ENCODE measurements at places on chromosomes 3 and 15. TPM values are rescaled to one million over a fixed set of nuclear protein-coding genes. Genes with fewer than 3 reads are reported as not detected.

The SNX33 gene
- 28.8 TPM for total RNA-seq

The ZBTB38 gene
- 54.9 TPM for total RNA-seq

The P2RY13 gene
- total RNA-seq, result not detected

The TGM4 gene
- total RNA-seq, result 0.65 TPM

The ACSBG1 gene
- 0.16 TPM for total RNA-seq

The CASR gene
- not detected for total RNA-seq

The SCG5 gene
- 58.6 TPM for total RNA-seq

The TF gene
- total RNA-seq, result 0.16 TPM

The SLC2A2 gene
- 1.9 TPM for total RNA-seq

The LINGO1 gene
- total RNA-seq, result 0.16 TPM

The SIDT1 gene
- not detected for total RNA-seq

The MEIS2 gene
- total RNA-seq, result 58.3 TPM

The SLC28A2 gene
- total RNA-seq, result not detected

The RPL39L gene
- total RNA-seq, result 45.8 TPM

The PIK3CB gene
- total RNA-seq, result 12.0 TPM

The C3orf20 gene
- total RNA-seq, result not detected

The RHOA gene
- total RNA-seq, result 483 TPM

The ALPK3 gene
- total RNA-seq, result 15.3 TPM

The IL17RB gene
- 0.49 TPM for total RNA-seq

The TMCO5A gene
- total RNA-seq, result not detected

The TPRG1 gene
- not detected for total RNA-seq

The RASL12 gene
- not detected for total RNA-seq

The CALML4 gene
- 0.81 TPM for total RNA-seq

The STARD5 gene
- total RNA-seq, result 1.5 TPM

The ANKRD34C gene
- not detected for total RNA-seq

The FNDC3B gene
- total RNA-seq, result 59.2 TPM

The CCDC9B gene
- total RNA-seq, result 13.4 TPM

The C3orf85 gene
- not detected for total RNA-seq

The DUOXA2 gene
- not detected for total RNA-seq

The MOBP gene
- not detected for total RNA-seq

The CLSTN2 gene
- total RNA-seq, result 92.3 TPM

The TMC3 gene
- not detected for total RNA-seq

The PCLAF gene
- 5.3 TPM for total RNA-seq

The DNASE1L3 gene
- not detected for total RNA-seq

The ALG1L2 gene
- total RNA-seq, result not detected

The LRTM1 gene
- total RNA-seq, result not detected

Data from mesangial cell (primary cell).